ENCODE measurements at places on chromosomes 7 and 10.

GRCh38 chr10:43267811-43268210 lies 946 bp upstream of the RASGEF1A start:
- DNase-seq: no peak

DNA sequence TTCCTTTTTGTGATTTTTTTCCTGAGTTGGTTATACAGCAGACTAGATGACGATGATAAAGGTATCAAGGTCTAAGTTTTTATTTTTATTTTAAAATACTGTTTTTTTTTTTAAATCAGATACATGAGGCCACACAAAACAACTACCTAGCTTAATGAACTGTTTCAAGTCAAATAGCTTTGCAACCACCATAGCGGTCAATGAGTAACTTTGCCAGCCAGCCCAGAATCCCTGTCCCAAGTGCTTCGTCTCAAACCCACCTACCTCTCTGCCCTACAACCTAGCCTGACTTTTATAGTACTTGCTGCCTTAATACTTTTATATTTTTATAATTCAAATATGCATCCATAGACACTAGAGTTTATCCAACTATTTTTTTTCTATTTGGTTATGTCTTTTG lies 676.5 kb downstream of the NRG3 start:
- DNase-seq: no peak

DNA sequence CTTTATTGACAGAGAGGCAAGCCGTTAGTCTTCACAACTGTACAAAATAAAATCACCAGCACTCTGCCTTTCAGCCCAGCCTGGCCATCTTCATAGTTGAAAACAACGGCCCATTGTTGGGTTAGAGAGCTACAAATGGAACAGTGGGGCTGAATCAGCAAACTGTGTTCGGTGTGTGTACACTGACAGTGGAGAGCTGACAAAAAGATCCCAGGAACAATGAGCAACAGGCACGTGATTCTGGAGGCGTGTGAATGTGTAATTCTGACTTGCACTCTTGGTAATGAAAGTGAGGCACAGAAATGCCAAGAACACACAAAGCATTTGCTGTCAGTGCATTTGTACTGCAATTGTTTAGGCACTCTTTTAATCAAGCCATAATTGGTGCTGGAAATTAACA lies 303.7 kb downstream of the WDR11 start:
- no peak for DNase-seq

DNA sequence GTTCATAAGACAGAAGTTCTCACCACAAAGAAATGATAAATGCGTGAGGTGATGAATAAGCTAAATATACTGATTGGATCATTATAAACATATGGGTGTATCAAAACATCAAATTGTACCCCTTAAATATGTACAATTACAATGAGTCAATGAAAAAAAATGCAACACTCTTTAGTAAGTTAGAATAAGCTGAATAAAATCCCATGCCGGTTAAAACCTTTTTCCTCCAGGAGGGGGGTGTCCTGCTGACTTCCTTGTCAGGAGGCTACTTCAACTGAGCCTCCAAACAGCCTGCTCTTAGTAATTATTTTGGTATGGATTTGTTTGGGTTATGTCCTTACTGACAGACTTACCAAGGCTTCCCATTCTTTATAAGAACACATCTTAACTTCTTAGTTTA lies 649.1 kb downstream of the INHBA start:
- no peak for DNase-seq

DNA sequence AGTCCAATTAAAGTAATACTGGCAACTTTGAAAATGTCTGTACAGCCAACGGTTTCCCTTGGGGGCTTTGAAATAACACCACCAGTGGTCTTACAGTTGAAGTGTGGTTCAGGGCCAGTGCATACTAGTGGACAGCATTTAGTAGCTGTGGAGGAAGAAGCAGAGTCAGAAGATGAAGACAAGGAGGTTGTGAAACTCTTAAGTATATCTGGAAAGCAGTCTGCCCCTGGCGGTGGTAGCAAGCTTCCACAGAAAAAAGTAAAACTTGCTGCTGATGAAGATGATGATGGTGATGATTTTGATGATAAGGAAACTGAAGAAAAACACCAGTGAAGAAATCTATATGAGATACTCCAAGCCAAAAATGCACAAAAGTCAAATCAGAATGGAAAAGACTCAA lies 72.2 kb downstream of the ZNF783 start:
- no peak for DNase-seq
